ENCODE measurements at places on chromosomes 11 and 22.

GRCh38 chr11:94417386-94417987 is 16.3 kb upstream of the GPR83 start:
- no peak for DNase-seq

- DNase-seq = no peak
These were observed 8.8 kb downstream of the SSTR3 start for GRCh38 chr22:37203354-37204044.

DNA sequence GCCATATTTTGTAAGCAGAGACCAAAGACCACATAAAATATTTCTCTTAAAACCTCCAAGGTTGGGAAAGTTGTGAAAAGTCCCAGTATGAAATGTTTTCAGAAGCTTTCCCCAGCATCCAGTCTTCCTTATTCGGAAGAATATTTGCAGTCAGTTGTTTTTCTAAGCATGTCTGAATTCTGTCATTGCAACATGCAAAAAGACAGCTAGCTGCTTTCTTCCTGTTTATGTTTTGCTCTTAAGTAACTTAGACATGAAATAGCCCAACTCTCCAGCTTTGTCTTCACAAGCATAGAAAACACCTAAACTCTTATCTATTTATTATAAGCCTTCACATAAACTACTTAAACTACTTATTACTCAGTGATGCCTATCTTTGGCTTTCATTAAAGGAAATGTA is 57.9 kb upstream of the MMP13 start:
- no peak for DNase-seq

DNA sequence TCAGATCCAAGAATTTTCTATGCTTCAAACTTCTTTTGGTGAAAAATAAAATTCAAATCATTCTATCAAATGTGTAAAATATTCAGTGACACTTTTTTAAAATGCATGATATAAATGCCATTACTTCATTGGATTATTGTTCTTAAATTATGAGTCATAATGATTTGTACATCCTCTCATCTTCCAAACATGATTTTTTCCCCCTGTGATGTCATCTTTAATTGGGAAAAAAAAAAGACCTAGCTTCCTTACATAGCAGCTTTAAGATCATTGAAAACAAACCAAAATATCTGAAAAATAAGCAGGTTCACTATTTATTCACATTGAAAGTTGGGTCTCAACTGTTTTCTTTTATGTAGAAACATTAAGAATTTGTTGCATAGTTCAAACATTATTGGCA is 1549.4 kb downstream of the LRRC4C start:
- DNase-seq = no peak

All from DMS79 treated with DMSO at 0.1 percent for 48 hours (cell line).